Peyer's patch (tissue), 4 donors: ENCODE measurements at places on chromosomes 6 and 20. TPM values are rescaled to one million over a fixed set of nuclear protein-coding genes. Genes with fewer than 3 reads are reported as not detected.

HDGFL1 gene
- total RNA-seq: not detected

CDH22 gene
- not detected for total RNA-seq

TGM2 gene
- total RNA-seq: 181 TPM

SPEF1 gene
- not detected for total RNA-seq

AIG1 gene
- total RNA-seq: 133 TPM
